ENCODE measurements at places on chromosomes 3 and 15.

- DNase-seq = no peak
Observed at GRCh38 chr15:36878684-36879262, 221.6 kb downstream of the MEIS2 start.

DNA sequence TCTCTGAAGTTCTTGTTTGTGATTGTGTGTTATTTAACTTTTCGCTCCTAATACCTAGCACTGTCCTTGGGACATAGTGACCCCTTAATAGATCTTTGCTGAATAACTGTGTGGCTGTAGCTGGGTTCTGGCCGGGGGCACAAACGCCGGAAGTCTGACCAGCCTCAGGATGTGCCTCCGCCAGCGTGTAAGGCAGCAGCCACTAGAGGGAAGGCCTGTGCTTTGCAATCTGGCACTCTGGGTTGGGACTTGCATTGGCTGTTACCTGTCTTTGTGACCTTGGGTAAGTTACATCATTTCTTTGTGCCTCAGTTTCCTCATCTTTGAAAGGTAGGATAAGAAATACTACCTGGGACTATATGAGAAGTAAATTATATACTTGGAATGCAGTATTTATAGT lies 158.7 kb downstream of the GHSR start:
- DNase-seq = no peak

- DNase-seq = no peak
Observed at GRCh38 chr3:192273697-192274010, 453.7 kb downstream of the FGF12 start.

DNA sequence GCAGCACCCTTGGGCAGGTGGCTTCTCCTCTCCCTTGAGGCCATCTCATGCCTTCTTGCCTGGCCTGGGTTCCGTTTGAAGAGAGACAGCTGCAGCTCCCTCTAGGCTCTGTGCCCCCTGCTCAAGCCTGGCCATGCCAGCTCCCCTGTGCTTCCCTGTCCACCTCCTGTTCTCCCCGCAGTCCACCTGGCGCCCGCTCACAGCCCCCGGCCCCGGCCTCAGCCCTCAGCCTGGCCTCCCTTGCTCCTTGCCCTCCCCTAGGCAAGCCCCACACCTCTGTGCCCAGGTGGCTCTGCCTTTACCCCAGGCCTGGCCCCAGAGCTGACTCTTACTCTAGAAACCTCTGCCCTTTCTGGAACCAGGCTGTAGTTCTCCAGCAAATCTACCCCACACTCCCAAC lies 13.9 kb upstream of the RHO start:
- no peak for DNase-seq

DNA sequence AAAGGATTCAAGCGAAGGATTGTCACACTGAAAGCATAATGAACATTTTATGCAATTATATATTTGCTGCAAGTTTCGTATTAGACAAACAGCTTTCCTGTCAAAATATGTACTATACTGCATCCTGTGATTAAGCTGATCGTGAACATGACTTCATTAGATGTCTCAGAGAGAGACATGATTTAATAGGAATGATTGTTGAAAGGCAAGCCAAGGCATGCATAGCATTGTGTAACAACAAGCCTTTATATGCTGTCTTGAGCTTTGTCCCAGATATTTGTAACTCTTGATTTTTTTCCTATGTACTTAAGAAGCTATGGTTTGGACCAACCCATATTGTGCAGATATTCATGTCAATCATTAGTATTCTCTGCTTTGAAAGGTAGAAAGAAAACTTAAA lies 309.1 kb downstream of the KCNH8 start:
- DNase-seq = no peak

DNA sequence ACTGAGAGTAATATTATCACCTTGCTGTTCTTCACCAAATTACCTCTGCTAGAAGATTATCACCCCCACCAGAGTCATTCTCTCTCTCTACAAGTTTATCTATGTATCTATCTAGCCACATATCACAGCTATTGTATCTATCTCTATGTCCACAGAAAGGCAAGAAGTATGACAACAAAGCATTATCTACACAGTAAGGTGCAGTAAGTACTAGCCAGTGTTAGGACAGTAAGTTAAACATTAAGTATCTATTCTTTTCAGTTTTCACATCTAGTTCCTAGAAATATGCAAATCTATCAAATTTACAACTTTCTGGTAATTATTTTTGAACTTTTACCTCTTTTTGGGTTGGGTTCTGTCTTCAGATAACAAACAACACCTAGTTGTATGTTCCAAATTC lies 26.5 kb upstream of the XXYLT1 start:
- DNase-seq = no peak

GRCh38 chr3:9897408-9898372 lies 5.0 kb upstream of the IL17RE start:
- no peak for DNase-seq

DNA sequence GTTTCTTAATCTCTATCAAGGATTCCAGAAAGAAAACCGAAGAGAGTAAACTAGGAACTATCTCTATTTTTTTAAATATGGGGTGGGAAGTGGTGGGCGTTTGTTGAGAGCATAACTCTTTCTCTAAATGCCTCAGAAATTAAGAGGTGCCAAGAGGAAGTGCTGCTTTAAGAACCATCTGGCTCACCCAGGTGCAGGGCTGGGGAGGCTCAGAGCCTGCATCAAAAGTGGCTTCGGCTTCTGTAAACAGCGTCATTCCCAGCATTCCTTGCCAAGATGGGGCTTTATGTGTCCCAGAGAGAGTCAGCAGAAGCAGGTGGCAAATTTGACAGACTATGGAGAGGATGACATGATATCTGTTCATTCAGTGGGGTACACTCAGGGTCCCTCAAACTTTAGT lies 123.3 kb upstream of the BFSP2 start:
- no peak for DNase-seq

- DNase-seq = no peak
Observed at GRCh38 chr3:10609134-10609533, 103.7 kb upstream of the ATP2B2 start.

- DNase-seq = no peak
Observed at GRCh38 chr3:25663347-25663868, 1.3 kb downstream of the TOP2B start.
